ENCODE measurements at places on chromosomes 1 and 21.

GRCh38 chr1:156462954-156463795 lies 37.4 kb downstream of the MEF2D start:
- DNase-seq, result no peak

DNA sequence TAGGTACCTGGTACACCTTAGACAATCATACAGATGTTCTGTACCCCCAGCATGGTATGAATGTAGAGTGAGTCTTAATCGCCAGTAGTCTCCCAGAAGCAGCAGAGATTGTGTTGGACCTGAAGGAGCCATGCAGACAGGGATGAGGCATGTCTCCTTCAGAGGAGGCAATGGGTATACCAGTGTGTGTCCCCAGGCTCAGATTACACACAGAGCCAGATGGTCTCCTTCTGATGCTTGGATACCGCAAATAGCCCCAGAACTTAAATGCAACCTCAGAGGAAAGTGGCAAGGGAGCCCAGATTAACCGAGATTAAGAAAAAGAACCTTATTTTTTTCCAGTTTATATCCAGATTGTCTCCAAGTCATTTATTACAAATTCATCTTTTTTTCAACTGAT lies 96.8 kb upstream of the C21orf91 start:
- no peak for DNase-seq

GRCh38 chr1:227396539-227397353 lies 78.5 kb upstream of the CDC42BPA start:
- peak; percentile 99 for DNase-seq

DNA sequence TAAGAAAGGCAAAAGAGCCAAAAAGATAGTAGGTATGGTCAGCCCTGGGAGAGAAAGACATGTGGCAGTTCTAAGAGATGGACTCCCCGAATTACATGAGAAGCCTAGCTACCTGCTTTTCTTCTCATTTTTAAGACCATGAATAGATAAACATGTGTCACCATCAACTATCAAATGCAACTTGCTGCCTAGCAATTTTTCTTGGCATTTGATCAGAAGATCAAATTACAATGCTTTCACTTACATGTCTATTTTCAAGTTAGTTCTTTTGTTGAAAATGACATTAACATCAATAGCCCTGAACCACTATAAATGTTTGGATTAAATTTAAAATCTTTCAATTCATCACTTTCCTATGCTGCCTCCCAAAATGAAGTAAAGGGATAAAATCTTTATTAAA lies 212.3 kb downstream of the HHIPL2 start:
- no peak for DNase-seq

- no peak for DNase-seq
Measured at GRCh38 chr1:116314305-116314919, 58.6 kb upstream of the ATP1A1 start.

GRCh38 chr1:2288816-2289536 lies 60.9 kb downstream of the SKI start:
- no peak for DNase-seq

- no peak for DNase-seq
Measured at GRCh38 chr1:97163591-97164275, 442.1 kb downstream of the PTBP2 start.

DNA sequence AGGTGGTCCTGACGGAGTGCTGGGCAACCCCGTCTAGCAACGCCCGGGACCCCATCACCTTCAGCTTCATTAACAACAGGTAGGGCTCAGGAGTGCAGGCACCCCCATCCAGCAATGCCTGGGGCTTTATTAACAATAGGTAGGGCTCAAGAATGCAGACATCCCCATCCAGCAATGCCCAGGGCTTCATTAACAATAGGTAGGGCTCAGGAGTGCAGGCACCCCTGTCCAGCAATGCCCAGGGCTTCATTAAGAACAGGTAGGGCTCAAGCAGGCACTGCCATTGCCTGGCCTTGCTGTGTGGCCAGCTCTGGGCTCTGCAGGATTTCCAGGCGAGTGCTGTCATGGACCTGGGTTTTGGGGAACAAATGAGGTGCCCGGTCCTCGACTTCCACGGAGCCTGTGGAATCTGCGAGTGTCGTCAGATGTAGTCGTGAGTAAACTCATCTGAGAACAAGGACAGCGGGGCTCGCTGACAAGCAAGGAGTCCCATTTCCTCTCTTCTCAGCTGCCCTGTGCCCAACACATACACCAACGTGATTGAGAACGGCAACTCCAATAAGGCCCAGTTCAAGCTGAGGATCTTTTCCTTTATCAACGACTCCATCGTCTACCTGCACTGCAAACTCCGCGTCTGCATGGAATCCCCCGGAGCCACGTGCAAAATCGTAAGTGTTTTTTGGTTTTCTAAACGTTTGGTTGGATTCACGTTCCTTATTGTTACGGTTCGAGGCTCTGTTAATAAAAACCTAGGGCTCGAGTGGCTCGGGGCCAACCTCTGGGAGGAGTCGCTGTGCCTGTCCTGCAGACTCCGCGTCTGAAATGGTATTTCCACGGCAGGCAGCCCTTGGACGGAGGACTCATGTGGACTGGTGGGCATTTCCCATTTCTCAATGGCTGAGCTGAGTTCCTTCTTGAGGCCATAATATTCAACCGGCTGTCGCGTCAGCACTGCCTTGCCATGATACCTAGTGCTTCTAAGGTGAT lies 56.3 kb downstream of the UMODL1 start:
- DNase-seq, result no peak

DNA sequence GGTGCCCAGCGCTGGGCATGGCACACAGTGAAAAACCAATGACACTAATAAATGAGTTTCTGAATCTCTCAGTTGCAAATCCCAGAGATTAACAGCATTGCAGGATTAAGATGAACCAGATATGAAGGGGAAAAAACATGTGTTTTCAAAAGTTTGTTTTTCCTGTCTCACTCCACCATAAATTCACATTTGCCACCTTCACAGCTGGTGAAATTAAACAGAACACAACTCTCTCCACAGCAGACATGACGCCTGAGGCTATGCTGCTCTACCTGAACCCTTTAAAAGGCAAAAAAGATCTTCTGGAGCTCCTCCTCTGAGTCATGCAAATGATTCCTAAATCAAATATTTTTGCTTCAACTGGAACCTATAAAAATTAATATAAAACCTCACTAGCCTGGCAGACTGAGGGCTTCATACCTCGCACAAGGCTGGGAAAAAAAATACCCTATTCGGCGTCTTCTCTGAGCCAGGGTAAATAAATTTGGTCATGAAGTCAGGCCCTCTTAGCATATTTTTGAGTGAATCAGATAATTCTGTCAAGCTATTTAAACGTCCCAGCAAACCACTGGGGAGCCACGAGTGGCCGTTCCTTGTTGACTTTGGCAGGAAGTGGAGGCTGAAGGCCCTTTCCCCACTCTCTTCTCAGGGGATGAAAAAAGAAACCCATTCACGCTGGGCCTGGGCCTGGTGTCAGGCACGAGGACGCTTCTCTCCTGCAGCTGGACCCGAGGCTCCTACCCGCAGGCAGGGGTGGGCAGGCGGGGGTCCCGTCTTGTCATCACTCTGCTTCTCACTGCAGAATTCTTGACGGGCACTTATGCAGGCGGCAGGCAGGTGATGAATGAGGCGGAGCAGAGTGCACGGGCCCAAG lies 53.0 kb downstream of the DMRTB1 start:
- DNase-seq, result no peak

DNA sequence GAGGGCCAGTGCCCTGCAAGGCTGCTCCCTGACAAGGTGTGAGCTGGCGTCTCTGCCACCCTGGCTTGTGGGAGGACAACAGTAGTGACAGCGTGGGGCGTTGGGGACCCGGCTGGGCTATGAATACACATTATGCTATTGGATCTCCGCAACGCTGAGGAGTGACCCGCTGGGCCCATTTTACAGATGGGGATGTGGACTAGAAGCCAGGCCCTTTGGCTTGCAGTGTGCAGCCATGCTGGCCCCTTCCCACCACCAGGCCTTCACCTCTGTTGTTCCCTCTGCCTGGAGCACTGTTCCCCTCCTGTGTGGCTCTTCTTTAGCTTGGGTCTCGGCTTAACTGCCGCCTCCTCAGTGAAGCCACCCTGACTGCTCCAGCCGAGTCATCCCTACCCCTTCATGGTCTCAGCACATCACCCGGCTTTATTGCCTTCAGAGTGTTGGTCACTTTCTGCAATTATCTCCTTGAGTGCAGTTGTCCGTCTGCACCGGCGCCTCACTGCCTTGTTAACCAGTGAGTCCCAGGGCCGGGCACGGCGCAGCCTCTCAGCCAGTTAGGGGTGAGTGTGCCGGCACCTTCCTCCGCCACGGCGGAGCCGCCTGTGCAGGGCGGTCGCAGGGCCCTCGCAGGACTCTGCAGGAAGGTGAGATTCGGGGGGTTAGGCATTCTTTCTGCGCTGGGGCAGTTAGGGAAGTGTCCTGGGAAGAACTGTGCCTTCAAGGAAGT lies 84.4 kb upstream of the ACTL8 start:
- DNase-seq, result no peak

GRCh38 chr1:203408486-203409481 lies 57.9 kb upstream of the FMOD start:
- no peak for DNase-seq

- DNase-seq, result no peak
Measured at GRCh38 chr1:53060579-53060978, 1.4 kb upstream of the PODN start.

DNA sequence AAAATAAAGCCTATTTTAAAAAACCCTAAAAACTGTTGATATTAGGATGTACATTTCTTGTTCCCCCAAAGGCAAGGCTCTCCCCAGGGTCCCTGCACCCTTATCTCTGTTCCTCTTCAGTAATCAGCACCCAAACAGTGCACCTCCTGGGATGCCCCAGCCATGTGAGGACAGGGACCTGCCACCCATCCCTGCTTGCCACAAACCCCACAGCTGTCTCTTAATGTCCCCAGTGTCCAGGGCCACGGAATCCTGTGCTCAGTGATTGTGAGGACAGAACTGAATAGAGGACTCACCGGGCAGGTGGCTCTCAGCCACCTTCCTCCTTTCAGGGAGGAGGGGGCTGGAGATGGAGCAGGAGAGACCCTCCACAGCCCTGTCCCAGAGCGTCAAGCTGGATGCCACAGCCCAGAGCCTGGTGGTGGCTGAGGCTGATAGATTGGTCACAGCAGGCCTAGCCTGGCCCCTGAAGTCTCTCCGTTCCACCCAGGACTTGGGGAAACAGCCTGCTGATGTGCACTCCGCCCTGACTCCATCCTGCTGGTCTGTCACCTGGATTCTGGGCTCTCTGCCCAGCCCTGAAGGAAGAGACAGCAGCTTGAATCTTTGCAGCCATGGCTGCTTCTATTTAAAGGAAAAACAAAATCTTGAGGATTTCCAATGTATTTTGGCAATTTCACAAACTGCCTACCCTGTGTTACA lies 23.1 kb downstream of the RNF187 start:
- DNase-seq, result peak; percentile 72

GRCh38 chr1:210298296-210298695 lies 30.4 kb upstream of the HHAT start:
- DNase-seq, result no peak

DNA sequence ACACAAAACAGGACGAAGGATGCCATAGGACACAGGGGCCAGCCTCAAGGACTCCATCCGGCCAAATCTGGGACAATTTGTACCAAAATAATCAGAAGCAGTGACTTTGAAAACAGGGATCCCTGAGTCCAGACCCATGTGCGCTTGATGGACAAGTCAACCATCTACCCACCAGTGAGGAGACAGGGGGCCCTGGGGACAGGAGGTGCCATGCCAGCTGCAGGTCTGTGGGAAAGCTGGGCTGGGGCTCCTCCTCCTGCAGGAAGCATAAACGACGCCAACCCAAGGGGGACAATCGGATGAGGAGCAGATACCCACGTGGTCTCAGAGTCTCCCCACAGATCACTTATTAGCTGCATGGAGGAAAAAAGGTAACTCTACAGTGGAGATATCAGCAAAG lies 50.6 kb downstream of the NPHP4 start:
- DNase-seq, result no peak

GRCh38 chr1:28246427-28246832 lies 10.5 kb downstream of the ATP5IF1 start:
- DNase-seq, result peak; percentile 44

DNA sequence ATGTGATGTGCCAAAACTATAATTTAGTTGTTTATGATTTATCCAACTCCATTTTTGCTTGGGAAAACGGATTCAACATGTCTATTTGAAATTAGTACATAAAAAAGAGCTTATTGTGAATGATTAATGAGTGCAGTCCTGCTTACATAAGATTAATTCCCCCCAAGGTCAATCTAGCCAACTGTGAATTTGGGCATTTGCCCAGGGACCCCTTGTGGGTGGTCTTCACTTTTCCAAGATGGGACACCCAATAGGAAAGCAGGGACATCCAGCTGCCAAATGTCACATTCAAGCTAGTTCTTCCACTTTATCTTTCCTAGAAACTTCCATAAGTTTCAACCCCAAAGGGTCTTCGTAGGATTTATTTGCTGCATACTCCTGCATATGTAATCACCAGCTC lies 362.4 kb upstream of the PKN2 start:
- no peak for DNase-seq

GRCh38 chr1:54498383-54499096 lies 49.5 kb upstream of the ACOT11 start:
- no peak for DNase-seq

DNA sequence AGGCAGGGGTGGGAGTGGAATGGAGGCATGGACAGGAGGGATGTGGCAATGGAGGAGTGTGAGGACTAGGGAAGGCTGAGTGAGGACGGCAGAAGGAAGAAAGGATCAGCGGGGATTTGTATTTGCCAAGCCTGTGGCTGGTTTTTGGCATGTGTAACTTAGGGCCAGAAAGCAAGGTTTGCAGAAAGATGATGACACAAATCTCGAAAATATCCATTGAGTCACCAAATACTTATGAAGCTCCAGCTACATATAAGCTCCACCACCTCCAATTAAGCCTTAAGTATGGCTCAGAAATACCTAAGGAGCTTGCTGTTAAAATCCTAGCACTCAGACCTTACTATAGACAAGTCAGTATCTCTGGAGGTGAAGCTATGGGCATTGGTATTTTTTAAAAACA lies 90.1 kb downstream of the OMA1 start:
- DNase-seq, result no peak

DNA sequence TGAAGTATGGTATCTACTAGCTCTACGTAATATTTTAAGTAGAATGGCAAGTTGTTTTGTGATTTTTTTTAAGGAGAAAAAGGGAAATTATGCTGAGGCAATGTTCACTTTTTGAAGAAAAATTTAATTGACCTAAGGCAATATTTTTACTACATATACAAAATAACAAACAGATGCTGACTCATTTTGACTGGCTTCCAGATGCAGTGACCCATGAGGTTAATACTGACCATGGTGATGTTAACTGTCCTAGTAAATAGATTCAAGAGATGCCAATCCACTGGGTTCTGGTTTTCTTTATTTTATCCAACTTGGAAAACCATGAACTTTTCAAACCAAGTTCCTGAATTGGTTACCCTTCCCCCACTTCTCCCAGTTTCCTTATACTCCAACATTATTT lies 154.9 kb downstream of the CRB1 start:
- no peak for DNase-seq

GRCh38 chr21:37079211-37079824 lies 6.3 kb downstream of the TTC3 start:
- peak; percentile 15 for DNase-seq

- peak; percentile 84 for DNase-seq
Measured at GRCh38 chr1:100440075-100440809, 87.9 kb downstream of the CDC14A start.

- DNase-seq, result no peak
Measured at GRCh38 chr1:20578062-20578461, 10.8 kb upstream of the CDA start.
